HEK293T (cell line): ENCODE measurements at places on chromosomes 7 and 10.

GRCh38 chr7:24924375-24924774, 55.6 kb downstream of the OSBPL3 start:
- no peak for DNase-seq

GRCh38 chr10:33291053-33291592, 43.3 kb downstream of the NRP1 start:
- DNase-seq, result no peak

DNA sequence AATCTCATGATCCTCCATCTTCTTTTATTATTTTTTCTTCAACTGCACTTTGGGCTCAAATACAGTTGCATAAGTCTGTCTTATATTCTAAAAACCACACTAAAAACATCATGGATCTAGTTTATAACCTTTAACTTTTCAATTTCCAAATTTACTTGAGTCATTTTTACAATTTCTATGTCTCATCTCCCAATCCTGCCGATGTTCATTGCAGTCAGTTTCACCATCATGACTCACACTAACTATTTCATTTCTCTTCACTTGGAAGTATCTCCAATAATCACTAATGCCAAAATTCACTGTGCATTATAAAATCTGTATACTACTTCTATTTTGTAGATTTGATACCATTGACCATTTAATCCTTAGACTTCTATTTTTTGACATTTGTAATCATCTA, 806.9 kb upstream of the SORCS1 start:
- no peak for DNase-seq

DNA sequence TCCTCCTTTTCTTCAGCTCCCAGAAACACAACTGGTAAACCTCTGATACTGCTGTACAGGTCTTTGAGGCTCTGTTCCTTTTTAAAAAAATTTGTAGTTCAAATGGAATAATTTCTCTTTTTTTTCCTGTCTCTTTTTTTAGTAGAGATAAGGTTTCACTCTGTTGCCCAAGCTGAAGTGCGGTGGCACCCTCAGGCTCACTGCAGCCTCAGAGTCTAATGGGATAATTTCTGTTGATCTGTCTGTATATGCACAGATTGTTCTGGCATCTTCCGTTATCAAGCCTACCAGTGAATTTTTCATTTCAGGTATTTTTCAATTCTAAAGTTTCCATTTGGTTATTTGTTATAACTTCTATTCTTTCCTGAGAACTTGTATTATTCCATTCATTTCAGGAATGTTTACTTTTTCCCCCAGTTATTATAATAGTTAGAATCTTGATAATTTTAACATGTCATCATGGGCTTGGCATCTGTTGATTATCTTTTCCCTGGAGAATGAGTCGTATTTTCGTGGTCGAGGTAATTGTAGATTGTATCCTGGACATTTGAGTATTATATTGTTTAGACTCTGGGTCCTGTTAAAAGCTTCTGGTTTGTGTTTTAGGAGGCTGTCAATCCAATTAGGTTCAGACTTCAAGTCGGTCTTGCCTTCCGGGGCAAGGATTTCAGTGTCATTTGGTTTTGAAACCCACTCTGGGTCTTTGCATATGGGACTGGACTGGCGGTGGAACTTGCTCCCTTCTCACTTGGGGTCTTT, 24.5 kb downstream of the CRCP start:
- no peak for DNase-seq

GRCh38 chr7:98626460-98627412, 9.7 kb downstream of the NPTX2 start:
- no peak for DNase-seq

DNA sequence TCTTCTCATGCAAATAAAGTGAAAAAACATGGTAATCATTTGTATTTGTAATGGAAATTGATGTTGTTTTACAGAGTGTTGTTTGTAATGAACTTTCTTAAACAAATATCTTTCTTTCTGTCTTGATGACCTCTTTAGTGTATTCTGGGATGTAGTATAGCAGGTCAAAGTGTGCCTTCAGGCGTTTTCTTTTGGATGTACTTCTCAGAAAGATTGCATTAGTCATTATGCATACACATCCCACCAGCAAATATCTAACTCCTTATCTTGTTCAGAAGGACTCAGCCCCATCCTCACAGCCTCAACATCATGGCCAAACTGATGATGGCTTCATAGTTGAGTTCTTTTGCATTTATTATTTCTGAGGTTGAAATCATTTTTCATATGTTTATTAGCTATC, 124.7 kb downstream of the LRRC18 start:
- DNase-seq, result no peak

DNA sequence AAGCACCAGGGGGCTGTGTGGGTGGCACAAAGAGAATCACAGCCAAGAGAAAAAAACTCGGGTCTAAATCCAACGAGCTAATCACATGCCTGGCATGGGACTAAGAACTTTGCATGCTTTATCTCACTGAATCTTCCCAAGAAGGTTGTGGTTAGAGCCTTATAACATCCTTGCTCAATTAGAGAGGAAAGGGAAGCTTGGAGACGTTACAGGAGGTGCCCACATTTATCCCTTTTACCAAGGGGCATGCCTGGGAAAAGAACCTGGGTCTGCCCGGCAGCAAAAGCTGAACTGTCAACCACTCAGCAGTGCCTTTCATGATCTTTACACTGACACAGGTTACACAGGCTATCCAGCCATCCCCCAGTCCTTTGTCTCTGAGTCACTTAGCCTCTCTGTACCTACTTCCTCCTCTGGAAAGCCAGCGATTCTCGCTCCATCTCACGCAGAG, 190.1 kb downstream of the PRPF18 start:
- DNase-seq, result no peak

DNA sequence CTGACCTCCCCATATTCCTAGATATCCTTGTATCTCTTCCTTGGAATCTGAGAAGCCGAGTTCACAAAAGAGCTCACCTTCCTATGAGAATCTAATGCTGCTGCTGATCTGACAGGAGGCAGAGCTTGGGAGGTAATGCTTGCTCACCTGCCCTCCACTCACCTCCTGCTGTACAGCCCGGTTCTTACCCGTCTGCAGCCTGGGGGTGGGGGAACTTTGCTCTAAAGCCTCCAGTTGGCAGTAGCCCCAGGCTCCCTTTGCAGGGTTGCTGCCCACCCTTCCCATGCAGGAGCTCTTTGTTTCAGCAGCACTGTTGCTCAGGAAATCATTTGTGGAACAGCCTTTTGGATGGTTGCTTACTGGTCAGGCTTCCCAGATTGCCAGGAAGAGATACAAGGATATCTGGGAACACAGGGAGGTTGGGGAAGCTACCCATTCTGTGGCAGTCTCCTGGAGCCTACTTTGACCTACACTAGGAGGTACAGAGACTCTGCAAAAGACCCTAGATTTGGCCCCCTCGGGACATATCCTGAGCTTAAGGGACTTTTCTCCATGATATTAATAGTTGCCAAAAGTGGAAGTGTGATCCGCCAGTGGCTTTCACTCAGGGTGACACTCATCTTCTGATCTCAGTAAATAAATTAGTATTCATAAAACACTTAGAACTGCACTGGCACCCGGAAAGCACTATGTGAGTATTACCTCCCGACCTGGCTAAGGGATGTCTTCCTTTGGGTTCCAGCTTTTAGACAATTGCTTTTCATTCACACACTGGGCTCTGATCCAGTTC, 363.7 kb upstream of the PODXL start:
- no peak for DNase-seq

DNA sequence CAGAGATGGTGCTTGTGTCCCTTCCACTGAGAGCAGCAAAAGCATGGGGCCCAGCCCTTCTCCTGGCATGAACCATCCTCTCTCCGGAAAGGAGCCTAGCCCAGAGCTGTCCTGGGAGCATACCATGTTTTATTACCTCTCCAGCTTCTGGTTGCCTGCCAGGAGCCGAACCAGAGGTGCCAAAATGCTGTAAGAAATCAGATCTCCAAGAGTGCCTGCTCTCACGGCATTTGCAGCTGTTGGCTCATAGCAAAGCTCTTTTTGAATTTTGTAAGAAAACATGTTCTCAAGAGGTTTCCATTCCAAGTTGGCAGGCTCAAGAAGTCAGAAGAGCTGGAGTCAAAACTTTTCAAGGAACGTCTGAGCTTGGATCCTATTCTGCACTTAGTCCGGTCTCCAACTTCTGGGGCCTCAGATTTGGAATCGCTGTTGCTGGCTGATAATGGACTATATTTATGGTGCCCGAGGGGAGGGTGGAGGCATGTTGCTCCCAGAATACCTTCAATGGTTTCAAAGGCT, 211.7 kb upstream of the MKI67 start:
- no peak for DNase-seq

GRCh38 chr7:81190997-81191768, 272.3 kb upstream of the SEMA3C start:
- no peak for DNase-seq

DNA sequence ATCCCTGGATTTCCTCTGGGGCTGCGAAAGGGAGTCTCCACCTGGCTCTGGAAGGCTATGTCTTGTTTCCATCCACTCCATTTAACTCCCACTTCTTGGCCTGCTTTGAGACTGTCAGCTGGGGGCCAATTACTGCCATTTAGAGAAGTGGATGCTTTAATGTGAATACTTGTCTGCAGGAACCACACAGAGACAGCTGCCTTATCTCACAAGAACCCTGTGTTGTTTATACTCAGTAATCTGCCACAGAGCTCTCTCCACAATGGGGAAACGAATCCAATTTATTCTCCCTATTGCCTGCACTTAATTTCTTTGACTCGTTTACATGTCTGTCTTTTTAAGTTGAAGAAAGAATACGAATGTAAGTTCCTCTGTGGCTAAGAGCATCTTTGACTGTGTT, 787.0 kb upstream of the C7orf33 start:
- peak; percentile 40 for DNase-seq

- DNase-seq, result no peak
These were observed 72.6 kb upstream of the NFKB2 start for GRCh38 chr10:102322914-102323313.

- DNase-seq, result no peak
These were observed 27.3 kb downstream of the UBE2H start for GRCh38 chr7:129925416-129926002.

- DNase-seq, result no peak
These were observed 92.0 kb upstream of the RET start for GRCh38 chr10:42984761-42985325.

- DNase-seq, result no peak
These were observed 150.3 kb downstream of the CCSER2 start for GRCh38 chr10:84478679-84479078.

DNA sequence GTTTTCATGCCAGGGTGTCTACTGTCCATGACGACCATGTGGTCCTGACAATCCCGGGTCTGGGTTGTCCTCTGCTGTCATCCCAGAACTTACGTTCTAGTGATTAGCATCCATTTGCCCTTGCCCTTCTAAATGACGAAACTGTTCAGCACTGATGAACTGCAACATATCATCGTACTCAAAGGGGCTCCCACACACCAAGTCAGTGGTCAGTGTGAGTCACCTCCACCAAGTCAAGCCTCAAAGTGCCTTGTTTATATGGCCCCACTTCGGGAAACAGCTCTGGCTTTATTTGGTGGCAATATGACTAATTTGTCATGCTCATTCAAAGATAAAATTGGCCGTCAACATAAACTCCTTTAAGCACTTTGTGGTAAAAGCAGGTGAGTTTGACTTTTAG, 110.7 kb downstream of the FRMD4A start:
- DNase-seq, result no peak

- DNase-seq, result no peak
These were observed 856 bp downstream of the SSMEM1 start for GRCh38 chr7:130208516-130208915.

GRCh38 chr10:25024528-25024927, 8.1 kb downstream of the THNSL1 start:
- no peak for DNase-seq

GRCh38 chr10:34815185-34816084, at the start of gene PARD3:
TSS of gene PARD3 (minus strand) at chr10:34815296. CDS start at chr10:34814995, 301 bp downstream.
- peak; percentile 76 for DNase-seq

DNA sequence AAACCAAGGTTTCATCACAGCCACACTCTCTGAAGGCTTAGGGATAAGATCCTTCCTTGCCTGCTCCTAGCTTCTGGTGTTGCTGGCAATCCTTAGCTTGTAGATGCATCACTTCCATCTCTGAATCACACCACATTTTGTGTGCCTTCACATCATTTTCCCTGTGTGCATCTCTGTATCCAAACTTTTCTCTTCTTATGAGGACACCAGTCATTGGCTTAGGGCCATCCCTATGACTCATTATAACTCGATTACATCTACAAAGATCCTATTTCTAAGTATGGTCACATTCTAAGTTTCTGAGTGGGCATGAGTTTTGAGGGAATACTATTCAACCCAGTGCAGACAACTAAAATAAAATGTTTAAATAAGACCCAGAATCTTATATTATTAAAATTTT, 121.7 kb downstream of the C7orf25 start:
- no peak for DNase-seq

GRCh38 chr10:49746626-49747302, 15.4 kb downstream of the OGDHL start:
- DNase-seq, result no peak

- no peak for DNase-seq
These were observed 22.5 kb downstream of the RBM20 start for GRCh38 chr10:110666673-110667072.

GRCh38 chr7:8176370-8177081, 85.4 kb downstream of the ICA1 start:
- DNase-seq, result no peak

GRCh38 chr7:33273356-33273755, 144.0 kb downstream of the BBS9 start:
- DNase-seq, result no peak

DNA sequence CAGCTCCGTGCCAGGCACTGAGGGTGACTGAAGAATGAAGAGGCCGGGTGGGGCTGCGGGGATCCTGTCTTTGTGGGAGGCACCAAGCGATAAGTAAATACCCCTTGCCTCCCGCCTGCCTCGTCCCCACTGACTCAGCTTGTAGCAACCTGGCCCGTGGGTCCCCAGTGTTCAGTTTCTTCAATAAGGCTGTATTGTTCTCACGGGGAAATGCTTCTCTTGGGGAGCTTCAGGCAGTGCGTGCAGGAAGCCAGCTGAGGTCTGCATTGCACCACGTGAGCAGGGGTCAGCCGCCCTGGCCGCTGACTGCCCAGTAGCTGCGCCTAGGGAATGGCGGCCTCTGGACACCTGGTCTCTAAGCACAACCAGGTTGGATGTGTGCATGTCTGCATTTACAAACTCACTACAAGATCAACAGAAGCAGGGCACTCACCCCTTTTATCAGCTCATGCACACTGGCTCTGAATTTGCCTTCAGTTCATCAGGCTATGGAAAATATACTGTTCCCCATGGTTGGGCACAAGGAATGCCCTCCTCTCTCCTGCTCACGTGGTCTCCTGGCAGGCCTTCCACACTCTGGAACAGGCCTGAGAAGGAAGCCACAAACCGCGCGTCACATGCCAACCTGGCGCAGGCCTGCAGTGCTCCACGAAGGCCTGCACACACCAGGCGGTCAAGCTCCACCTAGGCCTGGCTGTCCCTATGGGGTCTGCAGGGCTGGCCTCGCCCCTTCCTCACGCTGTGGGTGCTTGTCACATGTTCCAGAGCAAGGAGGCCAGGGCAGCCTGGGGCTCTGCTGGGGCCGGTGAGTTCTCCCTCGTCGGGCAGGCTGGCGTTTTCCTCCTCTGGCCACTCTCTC, 135.7 kb upstream of the RNF32 start:
- no peak for DNase-seq
